PC-3 (cell line): ENCODE measurements at places on chromosomes 13 and 19.

GRCh38 chr13:45732916-45733315, 30.8 kb downstream of the CBY2 start:
- no peaks in the 10 kb centered on the region for H3K36me3 ChIP-seq
- 0 out of 2 replicates have a peak, but pooled peaks cover 9% of the 10 kb centered on the region for H3K27me3 ChIP-seq
- no peaks in the 10 kb centered on the region for H3K4me1 ChIP-seq
- no peak for DNase-seq
- H3K27ac ChIP-seq = no peak overlapping the region

GRCh38 chr13:26022538-26023292, 29.1 kb downstream of the SHISA2 start:
- H3K36me3 ChIP-seq = no peaks in the 10 kb centered on the region
- DNase-seq = peak; percentile 97
- no peaks in the 10 kb centered on the region for H3K27me3 ChIP-seq
- H3K4me3 ChIP-seq = no peak overlapping the region
- peak overlapping the region; percentile 99 for H3K27ac ChIP-seq
- peaks cover 57% of the 10 kb centered on the region for H3K4me1 ChIP-seq

DNA sequence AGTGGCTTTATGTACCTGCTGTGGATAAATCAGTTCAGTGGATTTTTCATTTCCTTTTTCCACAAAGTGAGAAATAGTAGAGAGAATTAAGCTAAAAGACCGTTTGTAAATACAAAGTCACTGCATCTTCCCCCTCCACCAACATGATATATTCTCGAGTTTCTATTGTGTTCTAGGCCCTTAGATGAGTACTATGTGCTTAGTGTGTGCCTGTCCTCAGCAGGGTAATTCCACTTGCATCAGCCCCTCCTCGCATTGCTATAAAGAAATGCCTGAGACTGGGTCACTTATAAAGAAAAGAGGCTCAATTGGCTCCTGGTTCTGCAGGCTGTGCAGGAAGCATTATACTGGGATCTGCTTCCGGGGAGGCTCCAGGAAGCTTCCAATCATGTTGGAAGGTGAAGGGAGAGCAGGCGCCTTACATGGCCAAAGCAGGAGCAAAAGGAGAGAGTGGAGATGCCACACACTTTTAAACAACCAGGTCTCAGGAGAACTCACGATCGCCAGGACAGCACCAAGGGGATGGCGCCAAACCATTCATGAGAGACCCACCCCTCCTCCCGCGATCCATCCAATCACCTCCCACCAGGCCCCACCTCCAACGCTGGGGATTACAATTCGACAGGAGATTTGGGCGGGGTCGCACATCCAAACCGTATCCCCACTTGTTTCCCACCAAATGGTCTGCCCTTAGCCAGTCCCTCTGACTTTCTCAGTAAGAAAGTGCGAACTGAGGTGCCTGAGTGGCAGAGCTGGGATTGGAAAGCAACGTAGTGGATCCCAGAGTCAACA, 102.3 kb upstream of the ABCC4 start:
- peak overlapping the region; percentile 63 for H3K4me3 ChIP-seq
- H3K4me1 ChIP-seq = no peaks in the 10 kb centered on the region
- peak; percentile 13 for DNase-seq
- H3K27ac ChIP-seq = no peak overlapping the region

DNA sequence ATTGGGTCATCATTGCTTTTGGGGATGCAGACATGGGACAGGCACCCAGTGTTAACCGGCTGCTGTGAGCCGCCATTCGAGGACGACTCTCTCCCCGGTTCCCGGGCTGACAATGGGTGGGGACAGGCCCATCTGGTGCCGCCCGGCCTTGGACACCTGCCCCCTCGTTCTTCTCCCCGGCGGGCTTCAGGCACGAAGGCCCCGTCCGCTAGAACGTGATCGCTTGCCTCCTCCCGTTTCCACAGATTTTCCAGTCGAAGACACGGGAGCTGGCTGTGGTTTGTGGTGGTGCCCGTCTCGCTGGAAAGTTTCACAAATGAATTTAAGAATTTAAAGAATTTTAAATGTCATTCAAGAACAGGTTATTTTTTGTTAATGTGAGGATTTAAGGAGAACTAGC, 2.0 kb downstream of the PALM start:
- H3K27me3 ChIP-seq = no peaks in the 10 kb centered on the region
- H3K27ac ChIP-seq = no peak overlapping the region
- no peaks in the 10 kb centered on the region for H3K36me3 ChIP-seq
- H3K4me3 ChIP-seq = no peak overlapping the region

DNA sequence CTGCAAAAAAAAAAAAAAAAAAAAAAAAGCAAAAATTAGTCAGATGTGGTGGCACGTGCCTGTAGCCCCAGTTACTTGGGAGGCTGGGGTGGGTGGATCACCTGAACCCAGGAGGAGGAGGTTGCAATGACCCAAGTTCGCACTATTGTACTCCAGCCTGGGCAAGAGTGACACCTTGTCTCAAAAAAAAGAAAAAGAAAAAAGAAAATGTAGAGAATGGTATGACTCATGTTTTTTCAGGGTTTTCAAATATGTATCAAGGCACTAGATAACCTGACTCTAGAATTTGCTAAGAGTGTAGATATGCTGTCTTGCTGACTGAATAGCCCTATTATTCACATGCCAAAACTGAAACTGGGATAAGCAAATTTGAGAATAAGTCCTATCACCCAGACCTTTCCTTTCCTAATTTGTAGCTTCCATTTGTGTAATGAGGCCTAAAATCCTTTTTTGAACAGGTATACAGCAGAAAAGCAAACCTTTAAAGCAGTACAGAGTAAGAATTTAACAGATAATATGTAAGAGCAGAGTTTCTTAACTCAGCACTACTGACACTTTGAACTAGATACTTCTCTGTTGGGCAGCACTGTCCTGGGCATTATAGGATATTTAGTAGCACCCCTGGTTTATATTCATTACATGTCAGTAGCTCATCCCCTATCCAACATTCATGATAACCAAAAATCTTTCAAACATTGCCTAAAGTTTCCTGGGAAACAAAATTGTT, 108.6 kb downstream of the ELF1 start:
- no peak overlapping the region for H3K4me3 ChIP-seq
- peak; percentile 9 for DNase-seq
- H3K4me1 ChIP-seq = 0 out of 2 replicates have a peak, but pooled peaks cover 4% of the 10 kb centered on the region
- H3K36me3 ChIP-seq = no peaks in the 10 kb centered on the region
- H3K27ac ChIP-seq = no peak overlapping the region

GRCh38 chr19:6925386-6925785, 38.0 kb downstream of the ADGRE1 start:
- no peak overlapping the region for H3K27ac ChIP-seq
- H3K27me3 ChIP-seq = peaks cover 12% of the 10 kb centered on the region; the same call in 1 of the 2 replicates
- no peaks in the 10 kb centered on the region for H3K36me3 ChIP-seq
- H3K4me3 ChIP-seq = no peak overlapping the region
- DNase-seq = no peak

- H3K4me3 ChIP-seq = no peak overlapping the region
- no peaks in the 10 kb centered on the region for H3K36me3 ChIP-seq
- H3K27ac ChIP-seq = no peak overlapping the region
- peaks cover 6% of the 10 kb centered on the region; the same call in 1 of the 2 replicates for H3K4me1 ChIP-seq
These were observed 50.0 kb upstream of the WDFY2 start for GRCh38 chr13:51534041-51534817.

GRCh38 chr19:47122359-47123335, 8.0 kb upstream of the SAE1 start:
- no peaks in the 10 kb centered on the region for H3K36me3 ChIP-seq
- no peaks in the 10 kb centered on the region for H3K27me3 ChIP-seq
- DNase-seq = peak; percentile 69
- H3K27ac ChIP-seq = no peak overlapping the region

DNA sequence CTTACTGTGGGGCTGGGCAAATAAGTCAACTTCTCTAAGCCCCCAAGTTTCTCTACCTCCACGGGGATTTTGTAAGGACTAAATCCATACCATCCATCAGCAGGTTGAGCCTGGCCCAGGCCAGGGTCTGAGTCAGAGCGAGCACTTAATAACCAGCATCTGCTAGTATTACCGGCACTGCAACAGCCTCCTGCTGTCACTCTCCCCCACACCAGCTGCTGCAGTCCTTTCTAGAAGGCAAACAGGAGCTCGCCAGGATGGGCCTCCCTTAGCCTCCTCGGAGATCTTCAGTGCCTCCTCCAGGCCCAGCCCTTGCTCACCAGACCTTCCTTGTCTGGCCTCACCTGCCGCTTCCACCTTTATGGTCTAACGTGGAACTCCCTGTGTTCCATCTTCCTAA, 3.2 kb downstream of the NAPA start:
- H3K4me1 ChIP-seq = peaks cover 35% of the 10 kb centered on the region
- no peaks in the 10 kb centered on the region for H3K36me3 ChIP-seq
- H3K4me3 ChIP-seq = no peak overlapping the region
- H3K27ac ChIP-seq = no peak overlapping the region
- no peaks in the 10 kb centered on the region for H3K27me3 ChIP-seq

GRCh38 chr19:53537521-53538377, at the start of gene ZNF331:
Gene ZNF331 (plus strand): TSS chr19:53538145. CDS start chr19:53569377, 31,232 bp downstream.
- peak within 1 kb of the TSS; percentile 81 for H3K27ac ChIP-seq
- H3K27me3 ChIP-seq = no peaks in the 10 kb centered on the region
- DNase-seq = peak; percentile 78
- H3K4me1 ChIP-seq = peaks cover 23% of the 10 kb centered on the region
- H3K4me3 ChIP-seq = peak within 1 kb of the TSS; percentile 77

DNA sequence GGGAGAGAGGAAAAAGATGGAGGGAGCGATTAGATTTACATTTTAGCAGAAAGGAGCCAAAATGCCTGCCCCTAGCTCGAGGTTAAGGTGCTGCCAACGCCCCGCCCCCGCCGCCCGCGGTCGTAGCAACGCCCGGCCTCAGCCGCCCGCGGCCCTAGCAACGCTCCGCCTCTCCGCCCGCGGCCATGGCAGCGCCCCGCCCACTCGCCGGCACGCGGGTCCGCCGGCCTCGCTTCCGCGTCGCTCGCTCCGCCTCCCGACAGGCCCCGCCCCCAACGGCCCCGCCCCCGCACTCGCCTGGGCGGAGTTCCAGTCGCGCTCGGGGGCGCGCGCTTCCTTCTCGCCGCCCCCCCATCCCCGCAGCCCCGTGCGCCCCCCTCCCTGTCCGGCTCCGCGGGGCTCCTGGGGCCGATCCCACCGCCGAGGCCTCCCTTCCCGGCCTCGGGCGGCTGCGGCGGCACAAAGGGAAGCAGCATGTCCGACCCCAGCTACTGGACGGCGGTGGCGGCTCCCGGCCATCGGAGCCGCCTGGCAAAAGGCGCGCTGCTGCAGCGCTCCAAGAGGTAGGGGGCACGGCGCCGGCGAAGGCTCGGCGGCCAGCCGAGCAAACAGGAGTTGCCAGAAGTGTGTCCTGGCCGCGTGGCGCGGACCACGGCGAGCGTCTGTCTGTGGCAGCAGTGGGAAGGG, 20.3 kb downstream of the MAST3 start:
- no peaks in the 10 kb centered on the region for H3K36me3 ChIP-seq
- H3K27ac ChIP-seq = no peak overlapping the region
- peak overlapping the region; percentile 89 for H3K4me3 ChIP-seq
- DNase-seq = peak; percentile 82
- no peaks in the 10 kb centered on the region for H3K27me3 ChIP-seq
- peaks cover 16% of the 10 kb centered on the region for H3K4me1 ChIP-seq

GRCh38 chr13:26707122-26708006, 53.2 kb downstream of the GPR12 start:
- H3K4me1 ChIP-seq = no peaks in the 10 kb centered on the region
- DNase-seq = peak; percentile 63
- no peak overlapping the region for H3K4me3 ChIP-seq
- H3K27me3 ChIP-seq = peaks cover 33% of the 10 kb centered on the region
- H3K27ac ChIP-seq = no peak overlapping the region

GRCh38 chr13:44833626-44834025, 155.6 kb downstream of the NUFIP1 start:
- H3K4me3 ChIP-seq = no peak overlapping the region
- no peaks in the 10 kb centered on the region for H3K27me3 ChIP-seq
- H3K27ac ChIP-seq = no peak overlapping the region
- no peaks in the 10 kb centered on the region for H3K36me3 ChIP-seq
- no peak for DNase-seq

DNA sequence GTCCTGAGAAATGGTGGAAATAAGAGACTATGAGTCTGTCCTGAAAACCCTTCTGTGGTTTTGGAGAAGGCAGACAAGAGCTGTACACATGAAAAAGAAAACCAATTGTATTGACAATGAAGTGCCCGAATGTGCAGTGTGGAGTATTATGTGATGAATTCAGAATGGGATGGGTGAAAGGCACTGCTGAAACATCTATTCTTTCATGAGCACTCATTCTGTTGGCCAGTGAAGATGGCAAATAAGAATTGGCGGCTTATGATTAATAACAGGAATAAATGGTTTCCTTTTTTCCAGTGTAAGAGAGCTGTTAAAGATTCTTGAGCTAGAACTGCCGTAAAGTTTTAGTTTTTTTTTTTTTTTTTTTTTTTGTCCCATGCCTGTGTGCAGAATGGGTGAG, 5.7 kb downstream of the POLR1D start:
- H3K36me3 ChIP-seq = peaks cover 16% of the 10 kb centered on the region; the same call in 1 of the 2 replicates
- no peak overlapping the region for H3K27ac ChIP-seq
- no peaks in the 10 kb centered on the region for H3K27me3 ChIP-seq
- H3K4me1 ChIP-seq = peaks cover 19% of the 10 kb centered on the region
- DNase-seq = no peak
- H3K4me3 ChIP-seq = no peak overlapping the region

GRCh38 chr13:103224804-103225203, 158.6 kb upstream of the SLC10A2 start:
- H3K27ac ChIP-seq = no peak overlapping the region
- H3K27me3 ChIP-seq = no peaks in the 10 kb centered on the region
- no peaks in the 10 kb centered on the region for H3K36me3 ChIP-seq
- no peaks in the 10 kb centered on the region for H3K4me1 ChIP-seq

DNA sequence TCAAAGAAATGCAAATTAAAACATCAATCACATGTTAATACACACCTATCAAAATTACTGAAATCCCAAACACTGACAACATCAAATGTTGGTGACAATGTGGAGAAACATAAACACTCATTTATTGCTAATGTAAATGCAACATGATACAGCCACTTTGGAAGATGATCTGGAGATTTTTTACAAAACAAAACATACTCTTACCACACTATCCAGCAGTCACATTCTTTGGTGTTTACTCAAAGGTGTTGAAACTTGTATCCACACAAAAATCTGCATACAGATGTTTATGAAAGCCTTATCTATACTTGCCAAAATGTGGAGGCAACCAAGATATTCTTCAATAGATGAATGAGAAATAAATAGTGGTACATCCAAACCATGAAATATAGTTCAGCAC, 1219.5 kb upstream of the PCDH20 start:
- no peak overlapping the region for H3K27ac ChIP-seq
- no peaks in the 10 kb centered on the region for H3K36me3 ChIP-seq
- H3K4me3 ChIP-seq = no peak overlapping the region
- H3K27me3 ChIP-seq = no peaks in the 10 kb centered on the region
- H3K4me1 ChIP-seq = no peaks in the 10 kb centered on the region

DNA sequence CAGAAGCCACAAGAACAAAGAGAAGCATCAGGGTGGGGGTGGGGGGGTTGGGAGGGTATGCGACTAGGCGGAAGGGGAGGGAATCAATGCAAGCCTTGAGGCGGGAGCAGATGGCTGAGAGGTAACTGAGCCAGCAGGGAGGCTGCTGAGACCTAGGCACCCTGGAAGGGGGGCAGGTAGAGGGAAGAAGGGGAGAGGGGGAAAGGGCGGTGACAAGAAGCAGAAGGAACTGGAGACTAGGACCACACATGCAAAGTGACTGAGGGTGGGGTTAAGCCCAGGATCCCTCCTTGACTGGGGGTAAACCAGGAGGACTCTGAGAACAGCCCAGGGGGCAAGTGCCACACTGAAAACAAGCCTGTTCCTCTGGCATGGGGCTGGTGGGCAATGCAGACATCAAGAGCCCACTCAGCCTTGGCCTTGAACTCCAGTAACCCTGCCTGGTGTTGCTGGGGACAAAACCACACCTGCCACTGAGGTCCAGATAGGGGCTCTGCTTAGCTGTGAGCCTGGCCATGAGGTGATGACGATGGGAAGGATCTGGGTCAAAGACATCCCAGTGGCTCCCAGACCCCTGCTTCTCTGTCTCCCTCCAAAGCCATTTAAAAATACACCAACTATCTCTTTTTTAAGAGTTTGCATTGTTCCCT, 20.3 kb downstream of the OPA3 start:
- DNase-seq = no peak
- no peaks in the 10 kb centered on the region for H3K27me3 ChIP-seq
- H3K27ac ChIP-seq = no peak overlapping the region
- H3K36me3 ChIP-seq = no peaks in the 10 kb centered on the region
- no peak overlapping the region for H3K4me3 ChIP-seq
- H3K4me1 ChIP-seq = peaks cover 26% of the 10 kb centered on the region
